Right renal cortex interstitium (tissue), 3 donors: ENCODE measurements at places on chromosomes 4 and X. TPM values are rescaled to one million over a fixed set of nuclear protein-coding genes. Genes with fewer than 3 reads are reported as not detected.

VGLL1 gene
- polyA plus RNA-seq = 10.3 TPM

NEIL3 gene
- 6.4 TPM for polyA plus RNA-seq

CENPI gene
- 9.9 TPM for polyA plus RNA-seq

CAPN6 gene
- polyA plus RNA-seq = 25.8 TPM

GCNA gene
- polyA plus RNA-seq = 2.4 TPM
